ENCODE measurements at places on chromosomes 1 and 21.

DNA sequence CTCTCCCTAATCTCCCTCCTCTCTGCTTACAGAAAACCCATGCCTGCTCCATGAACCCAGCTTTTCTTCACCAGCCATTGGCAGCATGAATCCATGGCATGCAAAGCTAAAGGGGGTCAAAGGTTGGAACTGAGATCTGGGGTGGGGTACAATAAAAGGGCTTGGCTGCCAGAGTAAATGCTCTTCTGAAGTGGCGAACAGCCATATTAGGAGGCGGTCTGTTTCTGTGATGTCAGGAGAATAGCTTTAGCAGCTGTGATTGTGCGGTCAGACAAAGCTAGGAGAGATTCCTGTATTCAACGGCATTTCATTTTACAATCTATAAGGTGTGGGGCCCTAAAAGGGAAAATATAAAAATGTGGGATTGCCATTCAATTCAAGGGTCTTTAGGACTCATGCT, 71.7 kb upstream of the TMPRSS2 start:
- no peak for DNase-seq

DNA sequence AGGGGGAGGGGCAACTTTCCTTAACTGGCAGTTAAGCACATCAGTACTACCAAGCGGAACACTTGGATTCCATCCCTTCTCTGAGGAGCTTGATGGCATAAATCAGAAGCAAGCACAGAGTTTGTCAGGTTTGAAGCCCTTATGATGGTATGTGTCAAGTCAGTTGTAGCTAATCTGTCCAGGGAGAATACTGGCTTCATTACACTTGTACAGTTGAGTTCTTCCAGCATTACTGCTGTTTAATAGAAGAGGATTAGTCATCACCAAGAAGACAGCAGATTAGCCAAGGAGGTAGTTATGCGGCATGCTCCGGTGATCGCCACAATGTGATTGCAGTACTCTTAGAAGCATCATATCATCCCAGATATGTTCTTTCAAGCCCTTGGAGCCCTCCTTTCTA, 2.1 kb upstream of the TDRD5 start:
- no peak for DNase-seq

GRCh38 chr21:25936776-25937175, 202.0 kb downstream of the GABPA start:
- peak; percentile 37 for DNase-seq

- DNase-seq: peak; percentile 77
Observed at GRCh38 chr1:51636764-51637522, 20.1 kb downstream of the OSBPL9 start.

DNA sequence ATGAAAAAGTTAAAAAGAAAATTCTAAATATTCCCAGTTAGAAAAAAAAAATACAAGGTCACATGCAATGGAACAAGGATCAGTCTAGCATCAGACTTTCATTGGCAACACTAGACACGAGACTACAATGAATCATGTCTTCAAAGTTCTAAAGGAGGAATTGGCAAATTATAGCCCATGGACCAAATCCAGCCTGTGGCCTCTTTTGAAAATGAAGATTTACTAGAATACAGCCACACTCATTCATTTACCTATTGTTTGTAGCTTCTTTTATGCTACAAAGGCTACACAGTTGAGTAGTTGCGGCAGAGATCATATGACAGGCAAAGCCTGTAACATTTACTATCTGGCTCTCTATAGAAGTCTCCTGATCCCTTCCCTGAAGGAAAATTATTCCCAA, 71.4 kb downstream of the MRPL39 start:
- no peak for DNase-seq

GRCh38 chr1:100565533-100565932, 27.6 kb downstream of the GPR88 start:
- no peak for DNase-seq

DNA sequence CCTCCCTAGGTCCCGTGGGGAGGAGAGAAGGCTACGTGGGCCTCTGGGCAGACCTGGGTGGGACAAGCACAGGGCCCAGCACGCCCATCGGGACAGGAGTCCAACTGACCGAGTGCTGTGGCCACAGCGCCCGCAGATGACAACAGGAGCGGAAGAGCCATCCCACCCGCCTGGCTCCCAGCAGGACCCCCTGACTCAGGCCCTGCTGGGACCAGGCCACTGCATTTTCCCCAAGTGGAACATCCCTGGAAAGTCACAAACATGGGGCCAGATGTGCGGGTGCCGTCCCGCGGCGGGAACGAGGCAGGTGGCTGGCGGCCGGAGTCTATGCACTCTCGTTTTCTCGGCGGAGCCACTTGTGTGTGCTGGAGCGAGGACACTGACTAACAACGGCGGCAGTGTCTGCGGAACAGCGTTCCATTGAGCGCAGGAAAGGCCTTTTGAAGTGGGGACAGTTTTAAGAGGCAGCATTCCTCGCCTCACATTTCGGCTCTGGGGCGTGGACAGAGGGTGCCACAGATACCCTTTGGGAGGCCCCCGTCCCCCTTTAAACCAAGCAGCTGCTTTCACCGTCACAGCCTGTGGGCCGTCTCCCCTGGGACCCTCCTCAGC, 93.7 kb upstream of the ARHGEF16 start:
- DNase-seq: no peak

DNA sequence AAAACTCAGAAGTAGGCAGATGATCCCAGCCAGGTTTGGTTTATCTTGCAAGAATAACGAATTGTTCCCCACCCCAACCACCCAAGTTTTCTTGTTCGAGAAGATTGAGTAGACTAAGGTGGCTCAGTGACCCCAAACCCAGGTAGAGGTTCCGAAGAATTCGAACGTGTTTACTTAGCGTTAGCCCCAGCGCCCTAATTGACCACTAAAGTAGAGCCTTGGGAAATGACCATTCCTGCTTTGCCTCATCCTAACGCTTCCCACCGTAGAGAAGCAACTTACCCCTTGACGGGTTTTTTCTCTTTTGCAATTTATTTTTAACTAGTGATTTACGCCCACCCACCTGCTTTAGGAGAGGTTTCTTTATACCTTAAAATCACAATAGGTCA, 870 bp downstream of the FBXO28 start:
- DNase-seq: peak; percentile 11

- no peak for DNase-seq
Observed at GRCh38 chr1:231099311-231099710, 59.3 kb upstream of the FAM89A start.

- DNase-seq: peak; percentile 46
Observed at GRCh38 chr1:48869116-48869893, 92.6 kb upstream of the BEND5 start.

DNA sequence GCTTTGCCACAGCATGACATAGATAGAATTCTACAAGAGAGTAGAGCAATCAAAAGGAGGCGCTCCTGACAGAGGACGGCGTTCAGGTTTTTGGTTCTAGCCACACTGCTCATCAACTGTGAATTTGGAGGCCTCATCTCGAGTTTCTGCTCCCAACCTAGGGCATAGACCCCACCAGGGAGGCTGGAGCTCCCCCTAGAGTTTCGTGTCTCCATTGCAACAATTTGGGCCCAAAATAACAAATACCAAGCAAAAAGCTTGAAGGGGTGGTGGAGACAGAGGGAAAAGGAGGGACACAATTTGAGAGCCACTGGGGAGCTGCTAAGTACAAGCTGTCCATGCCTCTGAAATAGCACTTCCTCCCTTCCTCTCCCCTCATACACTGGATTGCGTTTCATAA, 297.0 kb downstream of the GPATCH2 start:
- DNase-seq: peak; percentile 32

- no peak for DNase-seq
Observed at GRCh38 chr1:175630076-175630475, 113.3 kb downstream of the TNR start.

GRCh38 chr1:46806196-46807020, 7.6 kb downstream of the CYP4B1 start:
- peak; percentile 1 for DNase-seq

- no peak for DNase-seq
Observed at GRCh38 chr1:67956116-67956515, 94.3 kb downstream of the DIRAS3 start.

- no peak for DNase-seq
Observed at GRCh38 chr1:21911205-21912001, 25.7 kb downstream of the HSPG2 start.

DNA sequence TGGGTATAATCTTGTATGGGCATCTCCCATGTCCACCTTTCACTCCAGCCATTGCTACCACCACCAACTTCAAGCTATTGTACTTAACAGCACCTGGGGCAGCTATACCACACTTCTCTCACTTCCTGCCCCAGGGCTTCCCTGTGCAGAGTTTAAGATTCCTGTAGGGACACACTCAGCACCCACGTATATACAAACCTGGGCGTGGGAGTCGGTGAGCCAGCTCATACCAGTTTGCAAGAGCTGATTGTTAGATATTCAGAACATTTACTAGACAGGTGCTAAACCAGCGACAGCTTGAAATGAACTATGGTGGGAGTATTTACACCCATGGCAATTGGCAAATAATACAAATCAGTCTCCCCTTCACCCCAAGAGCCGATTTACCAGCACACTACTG, 114.8 kb upstream of the CSF3R start:
- DNase-seq: no peak

DNA sequence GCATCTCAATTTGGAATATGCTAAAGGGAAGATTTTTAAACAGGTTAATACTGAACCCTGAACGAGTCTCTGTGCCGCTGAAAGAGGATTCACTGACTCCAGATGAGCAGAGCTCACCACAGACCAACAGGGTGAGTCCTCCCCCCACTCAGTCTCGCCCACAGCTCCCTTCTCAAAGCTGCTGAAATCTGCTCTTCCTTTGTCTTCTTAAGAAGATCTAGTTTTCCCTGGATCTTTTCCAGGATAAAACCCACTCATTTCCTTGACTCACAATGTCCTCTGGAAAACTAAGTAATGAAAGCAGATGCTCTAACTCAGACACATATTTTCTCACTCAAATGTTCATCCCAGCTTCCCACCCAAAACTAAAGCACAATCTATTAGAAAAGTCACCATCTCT, 447.0 kb upstream of the PKN2 start:
- peak; percentile 29 for DNase-seq

- DNase-seq: no peak
Observed at GRCh38 chr1:19063122-19063521, 106.6 kb upstream of the IFFO2 start.

- DNase-seq: no peak
Observed at GRCh38 chr1:10735563-10736305, 60.7 kb downstream of the CASZ1 start.

DNA sequence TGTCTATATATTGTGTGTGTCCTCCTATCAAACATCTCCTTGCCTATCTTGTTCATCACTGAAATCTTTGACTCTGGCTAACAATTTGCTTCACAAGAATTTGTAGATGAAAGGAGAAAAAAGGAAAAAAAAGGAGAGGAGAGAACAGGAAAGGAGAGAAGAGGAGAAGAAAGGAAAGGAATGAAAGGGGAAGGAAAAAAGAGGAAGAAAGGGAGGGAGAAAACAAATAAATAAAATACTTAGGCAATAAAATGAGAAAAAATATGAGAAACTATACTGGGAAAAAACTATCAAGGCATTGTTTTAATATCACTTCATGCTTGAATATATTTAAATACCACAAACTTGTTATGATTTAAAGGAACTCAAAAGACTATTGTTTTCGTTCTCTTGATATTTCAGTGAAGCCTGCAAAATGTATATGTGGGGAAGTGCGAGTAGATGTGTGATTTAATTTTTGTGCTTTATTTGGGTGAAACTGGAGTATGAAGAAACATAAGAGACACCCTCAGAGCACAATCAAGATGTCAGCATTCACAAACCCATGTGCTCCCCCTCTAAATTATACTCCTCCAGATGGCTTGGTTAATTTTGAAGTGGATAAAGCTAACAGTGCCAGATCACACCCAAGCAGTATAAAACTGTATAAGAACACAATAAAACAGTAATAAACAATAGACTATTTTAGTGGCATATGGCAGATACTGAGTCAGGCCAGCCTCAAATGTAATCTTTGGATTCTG, 205.7 kb upstream of the SAMSN1 start:
- no peak for DNase-seq

GRCh38 chr1:1440262-1441001, 4.9 kb downstream of the VWA1 start:
- no peak for DNase-seq

DNA sequence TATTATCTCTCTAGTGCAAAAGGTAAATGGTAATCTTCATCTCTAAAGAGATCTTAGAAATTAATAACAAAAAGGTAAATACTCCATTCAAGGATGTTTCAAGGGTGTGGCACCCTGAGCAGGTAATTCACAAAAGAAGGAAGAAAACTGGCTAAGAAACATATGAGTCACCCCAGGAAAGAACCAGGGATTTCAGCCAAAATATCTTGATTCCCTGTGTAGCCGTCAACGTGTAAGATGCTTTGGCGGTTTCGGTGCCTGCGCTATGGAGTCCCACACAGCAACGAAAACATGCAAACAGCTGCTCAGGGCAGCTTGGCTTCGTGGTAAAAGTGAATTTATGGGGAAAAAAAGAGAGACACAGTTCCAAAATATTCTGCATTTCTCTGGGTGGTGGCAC, 3.7 kb downstream of the ITGB2 start:
- peak; percentile 22 for DNase-seq

DNA sequence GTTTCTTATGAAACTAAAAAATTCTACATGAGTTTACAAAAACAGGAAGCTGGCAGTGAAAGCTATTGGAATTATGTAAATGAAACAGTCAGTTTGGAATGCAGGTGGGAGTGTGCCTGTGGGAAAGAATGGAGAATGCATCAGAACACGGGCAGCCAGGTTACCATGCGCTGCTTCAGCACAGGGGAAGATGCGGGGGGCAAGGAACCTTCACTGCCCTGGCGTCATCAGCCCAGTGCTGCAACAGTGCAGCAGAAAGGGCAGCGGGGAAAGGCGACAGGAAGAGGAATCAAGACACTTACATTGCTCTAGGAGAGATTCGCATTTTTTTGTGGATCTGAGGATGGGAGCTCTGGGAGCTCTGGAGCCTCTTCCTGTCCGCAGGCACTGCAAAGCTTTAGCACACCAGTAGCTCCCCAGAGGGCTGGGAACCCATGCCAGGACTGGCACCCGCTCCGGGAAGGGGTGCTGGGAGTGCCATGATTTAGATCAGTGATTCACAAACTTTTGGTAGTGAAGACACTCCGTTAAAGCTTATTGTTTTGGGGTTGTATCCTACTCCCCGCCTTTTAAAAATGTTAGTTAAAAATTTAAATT, 64.1 kb upstream of the WDR26 start:
- peak; percentile 92 for DNase-seq

DNA sequence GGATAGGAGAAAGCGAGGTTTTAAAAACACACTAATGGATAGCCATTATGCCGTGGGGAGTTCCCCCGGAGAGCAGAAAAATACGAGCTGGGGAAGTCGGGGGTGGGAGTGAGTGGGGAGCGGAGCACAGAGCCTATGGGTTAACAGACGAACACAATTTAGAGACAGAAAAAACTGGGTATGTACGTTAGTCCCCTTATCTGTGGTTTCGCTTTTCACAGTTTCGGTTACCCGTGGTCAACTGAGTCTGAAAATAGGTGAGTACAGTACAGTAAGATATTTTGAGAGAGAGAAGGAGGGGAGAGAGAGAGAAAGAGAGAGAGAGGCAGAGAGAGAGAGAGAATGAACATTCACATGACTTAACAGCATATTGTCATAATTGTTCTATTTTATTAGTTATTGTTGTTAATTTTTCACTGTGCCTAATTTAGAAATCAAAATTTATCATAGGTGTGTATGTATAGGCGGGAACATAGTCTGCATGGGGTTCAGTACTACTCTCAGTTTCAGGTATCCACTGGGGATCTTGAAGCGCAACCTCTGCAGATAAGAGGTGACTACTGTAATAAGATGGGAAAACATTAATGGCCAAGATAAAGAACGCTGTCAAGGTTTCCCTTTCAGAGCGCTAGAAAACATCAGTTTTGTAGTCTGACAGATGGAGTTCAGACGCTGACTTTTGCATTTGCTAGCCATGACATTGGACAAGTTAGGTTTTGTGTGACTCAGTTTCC, 125.6 kb upstream of the LMO4 start:
- no peak for DNase-seq

All from fibroblast of pulmonary artery (primary cell).